ENCODE measurements at places on chromosomes 2 and 18. TPM values are rescaled to one million over a fixed set of nuclear protein-coding genes. Genes with fewer than 3 reads are reported as not detected.
A peak's percentile ranks its signal among the peaks of the same experiment; 100 is the strongest.

- peak; percentile 29 for DNase-seq
These were observed 10.4 kb downstream of the COLEC11 start for GRCh38 chr2:3604991-3605961.

GRCh38 chr2:214410918-214411554 is at the start of gene VWC2L:
Gene VWC2L, plus strand, starts transcription at chr2:214411054. Its CDS starts 3,140 bp downstream, at chr2:214414194.
- peak; percentile 57 for DNase-seq

GRCh38 chr2:202204855-202205254 is 33.5 kb downstream of the SUMO1 start:
- DNase-seq: no peak

- no peak for DNase-seq
These were observed 761.0 kb downstream of the SOCS6 start for GRCh38 chr18:71049893-71050292.

Gene CTLA4
- total RNA-seq: not detected

DNA sequence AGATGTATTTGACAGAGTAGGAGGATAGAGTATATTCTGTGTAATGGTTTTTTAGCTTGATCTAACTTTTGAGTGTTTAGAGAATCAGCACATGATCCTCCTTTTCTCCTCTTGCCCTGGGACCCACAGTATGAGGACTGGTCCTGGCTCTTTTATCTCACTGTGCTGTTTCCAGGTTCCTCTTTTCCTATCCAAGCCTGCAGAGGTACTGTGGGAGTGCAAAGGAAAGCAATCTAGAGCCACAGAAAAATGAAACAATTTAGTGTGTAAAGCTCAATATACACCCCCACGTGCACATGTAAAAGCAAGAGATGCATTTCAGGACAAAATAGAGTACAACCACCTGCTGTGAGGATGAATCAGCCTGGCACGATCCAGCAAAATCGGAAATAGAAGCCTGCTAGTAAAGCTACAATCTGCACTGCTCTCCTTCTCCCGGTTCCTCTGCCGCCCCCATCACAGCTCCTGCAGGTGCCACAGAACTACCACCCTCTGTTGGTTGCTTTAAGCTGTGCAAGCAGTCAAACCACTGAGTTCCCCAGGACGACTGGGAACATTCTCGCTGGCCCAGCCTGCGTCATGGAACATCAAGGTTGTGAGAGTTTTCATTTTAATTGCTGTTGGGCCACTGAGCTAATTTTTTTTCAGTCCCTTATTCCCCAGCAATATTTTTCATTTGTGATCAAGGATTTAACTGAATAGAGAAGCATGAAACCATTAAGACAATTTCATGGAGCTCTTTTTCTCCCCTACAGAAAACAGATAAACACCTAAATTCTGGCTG is 47.8 kb upstream of the MAPRE3 start:
- DNase-seq: peak; percentile 48

GRCh38 chr2:9560628-9561027 is 5.0 kb upstream of the ADAM17 start:
- no peak for DNase-seq

Gene KIF5C
- 1.2 TPM for total RNA-seq

GRCh38 chr2:170360546-170361089 is 182.7 kb downstream of the MYO3B start:
- DNase-seq: no peak

GRCh38 chr2:204201507-204201906 is 264.9 kb downstream of the ICOS start:
- DNase-seq: no peak

- no peak for DNase-seq
These were observed 1.0 kb downstream of the CNNM3 start for GRCh38 chr2:96816836-96817702.

GRCh38 chr18:69898241-69898861 is 49.3 kb downstream of the CD226 start:
- no peak for DNase-seq

Gene FAM161A
- 7.2 TPM for total RNA-seq

GRCh38 chr2:241417626-241418025 is 61.5 kb downstream of the FARP2 start:
- no peak for DNase-seq

- DNase-seq: no peak
These were observed 56.7 kb downstream of the GALNT14 start for GRCh38 chr2:31081492-31081891.

Gene B3GNT7
- total RNA-seq: 14.3 TPM

- no peak for DNase-seq
These were observed 745.3 kb downstream of the SATB2 start for GRCh38 chr2:198712485-198712884.

GRCh38 chr2:80454628-80455027 is 150.1 kb upstream of the LRRTM1 start:
- no peak for DNase-seq

GRCh38 chr18:22639561-22639960 is 221.8 kb upstream of the CTAGE1 start:
- DNase-seq: no peak

DNA sequence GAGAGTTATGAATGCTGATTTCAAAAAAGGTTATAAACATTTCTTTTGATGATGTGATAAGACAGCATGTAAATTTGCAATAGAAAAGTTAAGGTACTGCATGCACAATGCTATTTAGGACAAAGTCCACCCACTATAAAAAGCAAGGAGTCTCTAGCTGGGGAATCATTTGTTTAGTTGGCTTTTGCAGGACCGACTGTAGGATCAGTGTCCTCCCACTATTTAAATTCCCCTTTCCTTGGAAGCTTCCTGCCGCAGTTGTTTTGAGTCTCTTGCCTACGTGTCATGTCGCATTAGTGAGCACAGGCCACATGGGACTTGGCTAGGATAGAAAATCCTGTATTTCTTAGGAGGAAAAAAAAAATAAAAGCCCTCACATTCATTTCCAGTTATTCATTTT is 13.1 kb downstream of the QPCT start:
- DNase-seq: no peak

Gene NT5DC4
- not detected for total RNA-seq

- DNase-seq: no peak
These were observed 56.8 kb downstream of the PKDCC start for GRCh38 chr2:42104621-42105020.

DNA sequence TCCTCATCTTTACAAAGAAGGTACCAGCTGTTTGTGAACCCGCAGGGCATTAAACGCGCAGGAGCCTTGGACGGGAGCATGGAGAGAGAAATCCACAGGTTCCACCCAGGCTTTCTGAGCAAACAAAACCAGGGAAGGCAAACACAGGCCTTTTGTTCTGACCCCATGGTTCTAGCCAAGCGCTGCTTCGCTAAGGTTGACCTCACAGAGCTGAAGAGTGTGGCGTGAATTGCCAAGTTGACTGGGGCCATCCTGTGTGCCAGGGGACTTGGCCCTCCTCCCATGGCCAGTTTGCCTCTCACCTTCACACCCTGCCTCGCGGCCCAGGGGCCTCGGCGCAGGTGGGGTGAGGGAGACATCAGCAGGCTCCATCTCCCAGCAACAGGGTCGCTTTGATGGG is 74.1 kb downstream of the VAPA start:
- DNase-seq: peak; percentile 60

GRCh38 chr2:74865770-74866674 is 32.1 kb downstream of the HK2 start:
- no peak for DNase-seq

- DNase-seq: no peak
These were observed 75.2 kb downstream of the ACVR1 start for GRCh38 chr2:157800838-157801495.

GRCh38 chr2:128245813-128246212 is 72.9 kb downstream of the HS6ST1 start:
- no peak for DNase-seq

DNA sequence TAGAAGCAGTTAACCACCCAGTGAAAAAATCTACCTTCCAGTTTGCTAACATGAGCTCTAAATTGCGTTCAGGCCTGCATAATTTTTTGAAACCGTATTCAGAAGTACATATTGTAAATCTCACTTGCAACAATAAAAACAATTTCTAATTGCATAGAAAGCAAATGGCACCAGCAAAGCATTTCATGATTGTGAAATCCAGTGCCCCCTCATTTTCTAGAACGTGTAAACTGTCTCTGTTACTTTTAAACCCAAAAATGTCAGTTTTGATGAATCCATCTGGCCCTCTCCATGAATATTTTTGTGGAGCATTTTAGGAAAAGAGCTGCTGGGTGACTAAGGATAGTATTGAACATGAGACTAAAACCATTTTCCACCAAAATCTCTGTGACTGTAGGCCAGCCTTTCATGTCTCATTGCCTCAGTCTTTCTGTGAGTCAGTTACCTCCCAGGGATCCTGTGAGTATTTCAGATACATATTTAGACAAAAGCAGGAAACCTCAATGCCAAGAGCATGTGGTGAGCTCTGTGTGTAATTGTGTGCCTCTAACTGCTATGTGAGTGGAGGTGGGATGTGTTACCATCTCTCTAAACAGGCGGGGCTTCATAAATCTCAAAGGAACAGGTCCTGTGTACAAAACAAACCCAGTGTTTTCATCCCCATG is 477.8 kb upstream of the DCC start:
- no peak for DNase-seq

Gene ACVR1C
- total RNA-seq: 2.2 TPM

DNA sequence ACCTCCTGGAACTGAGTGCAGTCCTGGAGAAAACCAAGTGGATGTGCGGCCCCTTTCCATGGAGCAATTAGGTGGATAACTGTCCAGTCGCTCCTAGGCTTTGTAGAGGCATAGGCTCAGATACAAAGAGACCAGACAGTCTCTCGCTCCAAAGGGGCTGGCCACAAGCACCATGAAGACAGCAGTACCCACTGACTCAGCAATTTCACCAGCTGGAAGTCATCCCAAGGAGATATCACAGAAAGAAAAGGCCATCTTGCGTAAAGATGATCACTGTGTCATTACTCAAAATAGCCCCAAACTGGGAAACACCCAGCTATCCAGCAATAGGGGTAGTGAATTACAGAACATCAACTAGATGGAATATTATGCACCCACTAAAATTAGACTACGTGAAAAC is 161.2 kb downstream of the MSH2 start:
- DNase-seq: no peak

Gene LBX2
- 0.22 TPM for total RNA-seq

Gene C1QL2
- total RNA-seq: not detected

DNA sequence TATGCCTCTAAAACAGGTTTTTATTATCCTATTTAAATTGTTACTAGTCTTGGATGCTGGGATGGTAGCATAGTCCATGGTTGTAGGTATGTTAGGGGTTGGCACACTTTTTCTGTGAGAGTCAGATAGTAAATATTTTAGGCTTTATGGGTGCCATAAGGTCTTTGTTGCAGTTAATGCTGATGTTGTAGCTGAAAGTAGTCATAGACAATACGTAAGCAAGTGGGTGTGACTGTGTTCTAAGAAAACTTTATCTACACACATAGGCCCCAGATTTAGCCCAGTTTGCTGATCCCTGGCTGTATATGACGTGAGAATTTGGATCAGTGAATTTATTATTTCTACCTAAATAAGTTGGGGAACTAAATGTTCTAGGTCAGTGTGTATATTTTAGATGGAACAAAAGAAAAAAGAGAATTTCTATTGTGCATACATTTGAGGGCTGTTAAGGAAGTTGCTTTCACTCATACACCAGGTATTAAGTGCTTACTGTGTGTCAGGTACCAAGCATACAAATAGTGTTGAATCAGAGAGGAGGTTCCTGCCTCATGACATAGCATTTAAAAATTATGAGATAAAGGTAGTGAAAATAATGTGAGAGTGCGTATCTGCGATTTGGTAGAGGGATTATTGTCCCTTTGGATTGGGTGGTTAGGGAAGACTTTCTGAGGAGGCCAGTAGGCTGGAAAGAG is 39.4 kb downstream of the AGFG1 start:
- no peak for DNase-seq

GRCh38 chr2:177983183-177983788 is 89.3 kb downstream of the PDE11A start:
- DNase-seq: no peak

Gene TNFAIP6
- total RNA-seq: not detected

- DNase-seq: no peak
These were observed 19.4 kb downstream of the CTIF start for GRCh38 chr18:48558248-48558647.

Gene MDH1B
- total RNA-seq: 1.7 TPM

DNA sequence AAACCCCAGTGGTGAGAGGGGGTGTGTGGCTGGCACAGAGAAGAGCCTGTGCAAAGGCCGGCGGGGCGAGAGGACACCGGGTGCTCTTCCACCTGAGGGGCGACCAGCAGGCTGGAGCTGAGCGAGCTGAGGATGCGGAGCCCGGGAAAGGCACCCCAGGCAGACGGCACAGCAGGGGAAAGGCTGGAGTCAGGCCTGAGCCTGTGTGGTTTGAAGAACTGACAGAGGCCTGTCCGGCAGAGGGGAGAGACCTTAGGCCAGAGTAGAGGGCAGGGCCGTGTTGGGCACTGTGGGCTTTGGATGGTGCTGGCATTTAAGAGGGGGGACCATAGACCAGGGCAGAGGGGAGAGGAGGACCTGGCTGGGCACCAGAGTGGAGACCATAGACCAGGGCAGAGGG is 149.8 kb downstream of the RTP5 start:
- DNase-seq: no peak

DNA sequence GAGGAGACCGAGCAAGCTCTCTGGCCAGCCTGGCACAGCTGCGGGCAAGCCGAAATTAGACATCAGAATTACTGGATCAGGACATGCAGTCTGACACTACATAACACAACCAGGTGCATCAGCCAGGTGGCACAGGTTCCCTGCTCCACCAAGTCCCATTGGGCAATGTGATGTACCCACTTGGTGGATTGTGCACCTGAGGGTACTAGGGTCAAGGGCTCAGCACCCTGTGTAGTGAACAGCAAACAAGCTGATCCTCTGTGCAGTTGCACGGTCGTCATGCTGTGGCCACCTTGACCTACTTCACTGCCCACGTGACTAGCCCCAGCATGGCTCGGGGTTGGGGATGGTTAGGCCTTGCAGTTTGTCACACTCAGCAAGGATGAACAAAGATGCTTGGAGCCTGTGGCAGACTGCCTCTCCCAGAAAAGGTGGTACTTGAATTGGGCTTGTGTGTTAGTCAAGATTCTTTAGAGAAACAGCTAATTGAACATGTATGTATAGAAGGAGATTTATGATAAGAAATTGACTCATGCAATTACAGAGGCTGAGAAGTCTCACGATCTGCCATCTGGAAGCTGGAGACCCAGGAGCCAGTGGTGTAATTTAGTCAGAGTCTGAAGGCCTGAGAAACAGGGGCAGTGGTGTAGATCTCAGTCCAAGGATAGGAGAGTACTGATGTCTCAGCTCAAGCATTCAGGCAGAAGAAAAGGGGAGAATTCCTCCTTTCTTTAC is 71.4 kb upstream of the TMEM87B start:
- no peak for DNase-seq

- no peak for DNase-seq
These were observed 97.0 kb upstream of the PTPRM start for GRCh38 chr18:7470101-7470500.

GRCh38 chr2:99960291-99960690 is 182.1 kb downstream of the AFF3 start:
- no peak for DNase-seq

GRCh38 chr2:157291018-157291417 is 33.5 kb downstream of the GALNT5 start:
- DNase-seq: no peak
